ENCODE measurements at places on chromosomes 7 and 10.

GRCh38 chr7:44935016-44935415, 43.8 kb downstream of the MYO1G start:
- DNase-seq = no peak

DNA sequence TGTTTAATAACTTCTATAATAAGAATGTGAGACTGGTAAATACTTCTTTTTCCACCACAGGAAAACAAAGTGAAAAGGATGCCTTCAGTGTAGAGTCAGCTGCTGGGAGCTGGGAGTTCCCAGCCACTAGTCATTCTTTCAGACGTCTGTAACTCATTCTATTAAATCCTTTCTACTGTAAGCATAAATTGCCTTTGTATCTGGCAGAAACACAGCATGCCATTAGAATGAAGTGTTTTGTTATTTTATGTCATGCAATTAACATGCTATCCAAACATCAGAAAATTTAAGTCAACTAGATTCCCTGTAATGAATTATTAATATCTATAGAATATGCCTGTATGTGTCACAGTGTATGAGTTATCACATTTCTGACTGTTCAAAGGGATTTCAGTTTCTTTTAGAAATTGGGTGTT, 14.3 kb downstream of the BPGM start:
- DNase-seq = no peak

GRCh38 chr10:6615971-6616370, 35.9 kb upstream of the PRKCQ start:
- no peak for DNase-seq

GRCh38 chr7:116899308-116899707, 36.9 kb downstream of the CAPZA2 start:
- DNase-seq = no peak

- DNase-seq = no peak
Observed at GRCh38 chr10:107420196-107420595, 255.7 kb upstream of the SORCS1 start.

GRCh38 chr10:69049566-69049961, 38.3 kb upstream of the SRGN start:
- no peak for DNase-seq

DNA sequence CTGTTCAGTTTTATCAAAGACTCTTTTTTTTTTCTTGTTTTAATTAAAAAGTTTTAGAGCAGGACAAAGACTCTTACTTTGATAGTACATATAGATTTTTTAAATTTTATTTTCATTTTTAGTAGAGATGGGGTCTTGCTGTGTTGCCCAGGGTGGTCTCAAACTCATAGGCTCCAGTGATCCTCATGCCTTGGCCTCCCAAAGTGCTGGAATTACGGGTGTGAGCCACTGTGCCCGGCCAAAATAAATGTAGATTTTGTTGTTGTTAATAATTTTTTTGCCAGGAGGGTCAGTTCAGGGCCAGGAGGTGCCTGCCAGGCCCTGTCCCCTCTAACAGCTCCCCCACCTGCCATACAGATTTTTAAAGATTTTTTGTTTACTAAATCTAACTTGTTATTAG, 17.0 kb downstream of the DENND10 start:
- DNase-seq = no peak

- no peak for DNase-seq
Observed at GRCh38 chr10:47451273-47451997, 32.5 kb downstream of the ANXA8 start.

GRCh38 chr7:133854739-133855138, 272.4 kb upstream of the LRGUK start:
- DNase-seq = no peak

- DNase-seq = no peak
Observed at GRCh38 chr7:81367326-81367931, 402.4 kb downstream of the HGF start.

- DNase-seq = no peak
Observed at GRCh38 chr10:72056932-72057751, 31.2 kb downstream of the SPOCK2 start.

DNA sequence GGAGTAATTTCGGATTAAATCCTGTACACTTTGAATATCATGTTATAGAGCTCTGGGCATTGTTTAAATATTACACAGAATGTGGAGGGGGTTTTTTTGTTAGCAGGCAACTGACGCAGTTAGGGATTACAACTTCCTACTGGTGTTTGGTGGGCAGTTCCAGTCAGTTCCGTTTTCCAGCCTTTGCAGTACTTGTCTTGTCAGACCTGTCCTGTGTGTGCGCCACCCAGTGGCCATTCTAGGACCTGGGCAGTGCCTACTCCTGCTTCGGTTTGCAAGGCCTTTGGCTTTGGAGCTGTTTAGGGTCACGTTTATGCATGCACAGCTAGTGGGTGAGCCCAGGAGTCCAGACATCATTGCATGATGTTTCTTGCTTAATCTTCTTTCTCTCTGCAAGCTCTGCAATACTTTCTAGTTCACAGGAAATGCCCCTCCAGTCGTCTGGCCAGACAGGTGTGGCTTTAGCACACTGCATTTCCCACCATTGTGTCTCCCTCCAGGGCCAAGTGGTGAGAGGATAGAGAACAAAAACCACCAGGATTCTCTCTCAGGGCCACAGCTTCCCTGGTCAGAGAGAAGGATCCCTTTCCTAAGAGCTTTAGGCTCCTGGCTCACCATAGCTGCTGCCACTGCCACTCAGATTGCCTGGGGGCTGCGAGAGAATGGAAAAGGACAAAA, 96.5 kb upstream of the TARP start:
- DNase-seq = peak; percentile 37

DNA sequence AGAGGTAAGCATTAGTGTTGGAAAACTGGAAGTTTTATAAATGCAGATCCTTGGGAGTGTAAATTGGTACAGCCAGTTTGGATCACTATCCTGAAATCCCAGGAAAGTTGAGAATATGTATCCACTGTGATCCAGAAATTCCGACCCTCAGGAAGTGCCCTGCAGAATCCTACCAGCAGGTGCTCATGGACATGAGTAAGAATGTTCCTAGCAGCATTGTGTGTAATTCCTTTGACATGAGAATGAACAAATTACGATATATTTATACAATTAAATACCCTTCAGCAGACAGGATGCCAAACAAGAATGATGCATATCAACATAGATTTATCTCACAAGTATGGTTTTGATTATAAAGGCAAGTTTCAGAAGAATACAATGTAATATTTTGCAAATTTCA, 181.6 kb downstream of the XPNPEP1 start:
- no peak for DNase-seq

DNA sequence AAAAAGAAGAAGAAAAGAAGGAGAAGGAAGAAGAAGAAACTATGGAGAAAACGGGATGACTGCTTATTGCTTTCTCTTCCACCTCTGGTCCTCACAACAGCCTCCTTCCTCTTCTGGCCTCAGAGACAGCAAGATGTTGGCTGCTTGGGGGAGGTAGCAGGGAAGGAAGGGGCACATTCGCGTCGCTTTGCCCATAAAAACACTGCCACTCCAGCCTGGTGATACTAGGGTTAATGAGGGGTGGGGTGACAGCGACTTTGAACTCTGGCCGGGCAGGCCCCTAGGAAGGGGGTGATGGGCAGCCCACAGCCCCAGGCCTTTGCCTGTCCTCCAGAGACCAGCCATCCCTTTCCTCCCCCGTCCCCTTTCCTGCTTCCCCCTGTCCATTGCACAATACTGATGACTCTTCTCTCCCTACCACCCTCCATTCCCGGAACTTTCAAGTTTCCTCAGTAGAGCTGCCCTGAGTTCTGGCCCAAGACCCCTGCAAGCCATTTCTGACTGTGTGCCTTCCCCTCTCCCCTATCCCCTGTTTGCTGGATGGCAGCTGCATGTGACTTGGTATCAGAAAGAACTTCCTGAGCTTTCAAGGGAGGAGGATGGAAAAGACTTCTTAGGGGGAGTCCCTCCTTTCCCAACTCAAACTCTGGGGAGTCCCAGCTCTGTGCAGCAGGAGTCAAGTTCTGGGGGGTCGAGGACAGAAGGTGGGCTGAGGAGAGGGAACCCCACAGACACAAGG, 2.2 kb upstream of the CUEDC2 start:
- DNase-seq = no peak

GRCh38 chr7:141679014-141679413, 23.0 kb downstream of the DENND11 start:
- DNase-seq = no peak

GRCh38 chr10:14092799-14093198, 237.9 kb downstream of the FRMD4A start:
- DNase-seq = no peak

GRCh38 chr7:104327938-104328295, 486 bp upstream of the LHFPL3 start:
- DNase-seq = no peak

DNA sequence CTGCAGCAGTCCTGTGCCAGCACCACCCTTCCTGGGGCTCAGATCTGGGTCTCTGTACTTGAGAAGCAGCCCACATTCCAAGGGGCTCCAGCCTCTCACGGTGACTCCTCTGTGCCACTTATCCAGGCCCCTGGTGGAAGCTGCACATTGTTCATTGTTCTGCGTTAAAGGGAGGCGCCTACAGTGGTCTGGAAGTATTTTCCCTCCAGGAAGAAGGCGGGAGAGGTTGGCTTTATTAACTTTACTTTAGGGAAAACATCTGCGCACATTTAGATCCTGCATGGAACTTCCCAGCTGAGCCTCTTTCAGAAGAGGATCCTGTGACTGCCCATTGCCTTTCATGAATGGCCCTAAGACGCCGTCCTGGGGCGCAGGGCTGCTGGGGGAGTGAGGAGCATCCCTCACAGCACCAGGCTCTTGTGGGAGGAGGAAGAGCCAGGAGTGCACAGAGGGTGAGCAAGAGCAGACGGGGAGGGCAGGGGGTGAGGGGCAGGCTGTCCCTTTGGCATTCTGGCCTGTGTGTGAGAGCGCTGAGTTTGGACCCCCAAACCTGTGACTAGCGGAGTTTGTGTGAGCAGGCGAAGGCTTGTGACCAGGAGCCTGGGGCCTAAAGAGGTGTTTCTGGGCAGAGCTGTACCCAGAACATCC, 98.6 kb upstream of the BTBD16 start:
- DNase-seq = no peak

- DNase-seq = no peak
Observed at GRCh38 chr7:74575083-74575784, 82.3 kb upstream of the GTF2I start.

- DNase-seq = no peak
Observed at GRCh38 chr7:110921595-110922151, 169.3 kb upstream of the LRRN3 start.

DNA sequence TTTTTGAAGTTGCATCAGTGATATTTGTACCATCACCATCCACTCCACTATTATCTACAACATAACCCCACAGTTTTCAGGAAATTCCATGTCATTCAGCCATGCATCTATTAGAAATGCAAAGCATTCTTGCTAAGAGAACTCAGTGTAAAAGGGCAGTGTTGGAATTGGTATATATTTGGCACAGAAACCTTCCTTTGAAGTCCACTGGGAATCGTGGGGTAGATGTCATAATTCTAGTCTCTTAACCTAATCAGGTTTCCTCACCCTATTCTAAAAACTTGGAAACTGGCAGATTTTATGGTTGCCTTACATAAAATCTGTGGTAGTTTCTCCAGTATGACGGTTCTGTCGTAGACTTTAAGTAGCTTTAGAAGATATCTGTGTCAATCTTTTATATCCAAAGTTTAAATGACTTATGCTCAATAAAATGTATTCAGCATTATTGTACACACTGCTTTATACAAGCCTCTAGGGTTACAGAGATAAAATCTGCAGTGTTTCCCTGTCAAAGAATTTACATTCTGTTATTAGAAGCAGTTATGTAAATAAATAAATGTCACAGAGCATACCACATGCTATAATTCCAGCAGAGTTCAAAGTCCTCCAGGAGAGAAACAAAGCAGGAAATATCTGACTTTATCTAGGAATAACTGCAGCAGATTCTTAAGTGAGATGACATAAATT, 704.4 kb upstream of the CELF2 start:
- DNase-seq = no peak

DNA sequence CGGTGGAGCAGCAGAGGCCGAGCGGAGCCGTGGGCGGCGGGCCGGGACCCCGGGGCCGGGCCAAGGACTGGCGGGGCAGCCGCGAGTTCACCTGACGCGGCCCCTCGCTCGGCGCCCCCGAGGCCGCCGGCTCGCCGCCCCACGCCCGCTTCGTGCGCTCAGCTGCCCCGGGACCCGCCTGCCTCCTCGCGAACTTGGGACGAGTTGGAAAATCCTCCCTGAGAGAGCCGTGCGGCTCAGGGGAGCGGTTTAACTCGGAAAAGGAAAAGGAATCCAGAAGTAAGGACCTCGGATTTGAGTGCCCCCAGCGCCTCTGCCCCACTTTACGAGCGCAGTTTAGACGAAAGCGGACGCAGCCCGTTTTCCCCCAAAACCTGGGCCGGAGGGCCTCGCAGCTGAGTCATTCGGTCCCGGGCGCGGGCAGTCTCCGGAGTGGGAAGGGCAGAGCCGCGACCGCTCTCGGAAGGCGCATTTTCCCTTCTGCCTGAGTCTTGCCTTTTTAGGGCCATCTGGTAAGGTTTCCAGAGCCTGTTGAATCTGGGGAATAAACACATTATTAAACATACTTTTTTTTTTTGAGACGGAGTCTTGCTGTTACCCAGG, 744 bp downstream of the CREM start:
- no peak for DNase-seq

GRCh38 chr7:48173313-48173712, 2.1 kb downstream of the ABCA13 start:
- DNase-seq = no peak

GRCh38 chr10:7804741-7805140, 13.6 kb upstream of the TAF3 start:
- no peak for DNase-seq
